ENCODE measurements at places on chromosomes 6 and 20. TPM values are rescaled to one million over a fixed set of nuclear protein-coding genes. Genes with fewer than 3 reads are reported as not detected.

DNA sequence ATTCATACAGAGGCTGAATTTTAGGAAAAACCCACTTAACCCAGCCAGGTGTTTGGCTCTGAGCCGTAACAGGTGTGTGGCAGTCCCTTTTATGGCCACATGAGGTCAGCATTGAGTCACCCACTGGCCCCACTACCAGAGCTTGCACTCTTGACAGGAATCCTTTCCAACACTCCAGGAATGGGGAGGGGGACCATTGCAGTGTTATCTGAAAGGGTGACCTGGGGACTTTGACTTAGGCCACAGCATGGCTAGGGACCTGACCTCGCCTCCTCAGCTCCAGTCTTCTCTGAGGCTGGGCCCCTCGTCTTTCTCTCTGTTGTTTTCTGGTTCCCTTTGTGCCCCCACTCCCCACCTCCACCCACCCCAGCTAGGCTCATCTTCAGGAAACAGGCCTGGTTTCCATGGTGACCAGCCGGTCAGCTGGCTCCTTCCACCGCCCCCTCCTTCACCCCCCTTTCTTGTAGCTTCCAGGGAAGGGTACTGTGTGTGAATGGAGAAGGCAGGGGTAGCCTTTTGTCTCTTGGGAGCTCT is 2.1 kb upstream of the TMEM151B start:
- DNase-seq: peak; percentile 53

- DNase-seq: no peak
Observed at GRCh38 chr6:128666405-128666804, 146.0 kb upstream of the PTPRK start.

Gene SMOC2
- 29.6 TPM for total RNA-seq

Gene TREML2
- 0.39 TPM for total RNA-seq

DNA sequence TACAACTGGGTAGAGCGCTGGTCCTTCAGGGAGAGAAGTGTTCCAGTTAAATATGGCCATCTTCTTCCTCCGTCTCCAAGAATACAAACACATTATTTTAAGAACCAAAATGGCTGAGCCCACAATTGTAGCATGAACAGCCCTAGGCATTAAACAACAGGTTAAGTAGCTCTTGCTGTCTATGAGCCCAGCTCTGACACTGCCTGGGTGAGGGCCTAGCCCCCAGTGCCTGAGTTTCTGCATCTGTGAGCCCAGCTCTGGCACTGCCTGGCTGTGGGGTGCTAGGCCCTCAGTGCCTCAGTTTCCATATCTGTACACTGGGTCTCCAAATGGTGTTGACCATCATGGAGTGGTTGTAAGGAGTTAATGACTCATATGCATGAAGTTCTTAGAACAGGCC is 24.8 kb upstream of the DACT2 start:
- no peak for DNase-seq

- DNase-seq: no peak
Observed at GRCh38 chr20:1473246-1474220, 6.9 kb upstream of the NSFL1C start.

DNA sequence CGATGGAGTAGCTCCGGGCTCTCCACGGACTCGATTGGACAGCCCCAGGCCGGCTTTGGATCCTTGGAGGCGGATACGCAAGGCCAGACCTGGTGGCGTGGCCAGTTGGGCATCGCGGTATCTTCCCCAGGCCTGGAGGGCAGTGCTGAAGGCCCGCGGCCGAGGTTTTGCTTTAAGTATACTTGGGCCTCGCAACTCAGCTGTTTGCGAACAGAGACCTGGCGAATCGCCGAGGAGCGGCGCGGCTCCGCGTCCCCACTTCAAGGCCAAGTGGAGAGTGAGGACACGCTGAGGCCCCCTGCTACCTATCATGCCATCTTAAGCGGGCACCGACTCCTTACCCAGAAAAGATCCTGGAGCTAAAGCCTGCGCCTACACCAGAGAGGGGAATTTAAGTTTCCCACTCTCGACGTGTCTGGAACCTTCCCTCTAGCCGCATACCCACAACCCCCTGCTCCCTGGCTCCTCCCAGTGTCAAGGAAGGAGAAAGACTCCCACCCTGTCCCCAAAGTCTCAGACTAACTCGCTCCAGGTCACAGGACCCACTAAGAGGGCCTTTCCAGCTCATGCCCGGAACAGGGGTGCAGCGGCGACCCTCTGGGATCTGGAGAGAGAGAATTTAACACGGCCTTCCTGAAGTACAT is 4.1 kb downstream of the LINC00237 start:
- DNase-seq: no peak

- DNase-seq: no peak
Observed at GRCh38 chr6:6565488-6565887, 23.0 kb upstream of the LY86 start.

DNA sequence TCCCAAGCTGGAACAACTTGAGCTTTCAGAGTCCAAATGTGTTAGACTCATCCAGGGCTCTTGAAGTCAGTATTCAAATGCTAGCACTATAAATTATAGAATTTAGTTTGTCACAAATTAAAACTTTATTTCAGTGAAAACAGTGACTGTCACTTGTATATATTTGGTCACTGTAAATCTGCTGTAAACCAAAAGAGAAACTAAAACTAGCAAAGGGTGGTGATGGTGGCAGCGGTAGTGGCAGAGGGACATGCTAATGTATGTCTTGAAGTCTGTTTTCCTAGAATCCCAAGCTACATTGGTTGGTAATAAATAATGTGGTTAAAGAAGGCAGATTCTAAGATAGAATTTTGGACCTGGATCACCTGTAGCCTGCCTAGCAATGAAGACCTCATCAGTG is 140.4 kb upstream of the CENPW start:
- DNase-seq: no peak

Gene TAAR5
- total RNA-seq: not detected

DNA sequence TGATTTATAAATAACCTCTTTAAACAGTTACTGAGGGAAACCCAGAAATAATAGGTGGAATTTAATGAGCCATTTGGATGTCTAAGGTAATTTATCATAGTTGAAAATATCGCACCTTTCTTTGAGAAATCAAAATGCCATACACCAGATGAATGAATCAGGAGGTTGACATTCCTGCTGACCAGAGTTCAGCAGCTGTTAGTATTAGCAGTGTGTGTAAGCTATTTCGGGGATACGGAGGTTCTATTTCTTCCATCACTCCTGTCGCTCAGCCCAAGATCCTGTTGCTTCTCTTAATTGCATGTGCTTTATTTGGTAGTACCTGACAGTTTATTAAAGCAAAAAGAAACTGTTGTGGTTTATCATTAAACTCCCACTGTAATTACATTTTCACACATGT is 67.1 kb downstream of the HDGFL1 start:
- DNase-seq: no peak

- DNase-seq: no peak
Observed at GRCh38 chr20:45510242-45510862, 5.1 kb downstream of the SPINT3 start.

Gene GABRR1
- total RNA-seq: 0.20 TPM

- DNase-seq: peak; percentile 11
Observed at GRCh38 chr6:157761331-157761921, 61.6 kb upstream of the SNX9 start.

DNA sequence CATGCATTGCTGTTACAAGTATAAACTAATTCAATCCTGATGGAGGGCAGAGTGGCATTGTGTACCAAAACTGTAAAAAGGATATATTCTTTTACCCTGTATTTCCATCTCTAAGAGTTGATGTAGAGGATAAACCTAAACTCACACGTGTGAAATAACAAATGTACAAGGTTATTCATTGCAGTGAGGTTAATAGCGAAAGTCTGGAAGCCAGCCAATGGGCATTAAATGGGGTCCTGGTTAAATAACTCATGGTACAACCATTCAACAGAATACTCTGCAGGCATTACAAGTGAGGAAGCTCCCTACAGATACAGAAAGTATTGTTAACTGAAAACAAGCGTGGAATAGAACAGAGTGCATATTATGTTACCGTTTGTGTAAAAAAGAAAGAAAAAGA is 56.9 kb downstream of the BCAS1 start:
- DNase-seq: no peak

DNA sequence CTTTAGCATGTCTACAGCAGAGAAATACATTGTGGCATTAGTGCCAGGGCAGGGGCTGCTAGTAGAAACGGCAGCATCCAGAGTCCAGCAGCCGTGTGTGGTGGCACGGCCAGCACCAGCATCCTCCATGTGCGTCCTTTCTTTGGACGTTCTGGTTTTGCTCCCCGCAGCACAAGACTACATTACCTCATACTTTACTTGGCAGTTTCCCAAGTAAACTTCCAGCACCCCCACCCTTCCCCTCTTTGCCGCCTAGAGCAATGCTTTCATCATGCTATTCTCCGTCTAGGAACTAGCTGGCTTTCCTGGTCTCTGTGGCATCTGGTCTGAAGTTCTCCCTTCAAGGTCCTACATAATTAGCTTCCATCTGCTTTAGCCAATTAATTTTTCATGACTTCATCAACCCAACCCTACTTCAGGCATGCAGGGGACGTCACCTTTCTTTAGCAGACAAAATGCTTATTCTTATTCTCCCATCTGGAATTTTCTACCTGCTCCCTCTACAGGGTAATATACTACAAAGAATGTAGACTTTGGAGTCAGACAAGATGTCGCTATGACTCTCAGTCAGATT is 67.6 kb downstream of the BLOC1S5 start:
- DNase-seq: peak; percentile 35

Gene WFDC5
- total RNA-seq: 5.2 TPM

GRCh38 chr6:101380897-101381630 is 12.4 kb upstream of the GRIK2 start:
- no peak for DNase-seq

Gene GNAS-AS1
- 1.3 TPM for total RNA-seq

Gene FKBP1C
- total RNA-seq: not detected

Gene ZNF133
- 20.4 TPM for total RNA-seq

Gene DNMT3B
- total RNA-seq: 2.5 TPM

DNA sequence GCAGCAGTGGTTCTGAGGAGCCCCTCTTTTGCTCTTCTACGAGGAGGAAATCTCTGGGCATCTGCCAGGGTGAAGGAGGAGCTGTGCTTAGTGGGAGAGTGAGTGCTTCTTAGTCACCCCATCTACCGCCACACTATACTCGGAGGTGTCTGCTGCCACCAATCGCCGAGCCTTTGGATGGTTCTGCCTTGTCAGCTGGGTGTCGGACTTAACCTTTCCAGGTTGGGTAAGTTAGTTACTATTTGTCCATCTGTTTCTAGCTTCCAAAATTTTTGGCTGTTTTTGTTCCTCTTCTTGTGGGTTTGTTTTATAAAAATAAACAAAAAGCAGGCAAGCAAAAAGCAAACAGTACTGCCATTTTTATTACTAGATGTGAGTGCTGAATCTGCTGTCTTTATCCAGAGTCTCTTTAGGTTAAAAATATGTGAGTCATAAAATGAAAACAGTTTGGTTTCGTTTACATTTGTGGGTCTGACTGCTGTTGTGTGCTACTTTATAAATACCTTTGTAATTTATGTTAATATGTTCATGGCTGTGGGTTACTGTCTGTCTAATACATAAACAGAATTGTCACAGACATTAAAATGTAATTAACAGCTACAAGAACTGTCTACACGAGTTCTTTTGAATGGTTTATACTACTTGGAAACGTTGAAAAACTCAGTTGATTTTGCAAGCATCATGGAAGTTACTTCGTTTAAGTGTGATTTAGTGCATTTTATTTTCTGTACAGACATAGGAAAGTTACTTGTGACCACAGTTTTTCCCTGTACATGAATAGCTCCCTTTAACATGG is 89.2 kb downstream of the ARID1B start:
- DNase-seq: no peak

DNA sequence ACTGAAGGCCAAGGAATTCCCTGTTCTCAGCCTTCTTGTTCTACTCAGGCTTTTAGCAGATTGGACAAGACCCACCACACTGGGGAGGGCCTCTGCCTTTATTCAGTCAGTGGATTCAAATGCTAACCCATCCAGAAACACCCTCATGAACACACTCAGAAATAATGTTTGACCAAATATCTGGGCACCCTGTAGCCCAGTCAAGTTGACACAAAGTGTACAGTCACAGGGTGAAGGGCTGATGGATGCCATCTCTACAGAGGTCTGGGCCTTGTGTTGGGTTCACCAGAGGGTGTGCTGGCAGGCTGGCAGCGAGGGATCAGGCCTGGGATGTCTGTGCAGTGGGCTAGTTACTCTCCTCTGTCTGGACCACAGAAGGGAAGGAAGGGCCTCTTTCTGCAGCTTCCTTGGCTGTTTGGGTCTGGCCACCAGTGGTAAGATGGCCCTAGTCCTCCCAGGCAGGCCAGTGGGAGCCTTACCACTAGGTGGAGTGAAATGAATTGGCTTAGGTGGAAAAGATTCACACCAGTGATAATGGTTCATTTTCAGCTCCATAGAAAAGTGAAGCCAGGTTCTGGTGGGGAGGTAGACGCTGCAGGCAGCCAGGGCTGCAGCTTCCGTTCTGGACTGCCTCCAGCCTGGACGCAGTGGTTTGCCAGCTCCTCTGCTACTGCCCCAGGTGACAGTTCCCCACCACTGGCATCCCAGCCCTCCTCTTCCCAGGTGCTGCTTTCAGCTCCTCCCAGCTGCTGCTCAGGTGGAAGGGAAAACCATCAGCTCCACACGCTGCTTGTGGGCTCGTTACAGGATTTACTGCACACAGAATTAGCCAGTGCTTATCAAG is 9.2 kb downstream of the TUBB2A start:
- DNase-seq: no peak

DNA sequence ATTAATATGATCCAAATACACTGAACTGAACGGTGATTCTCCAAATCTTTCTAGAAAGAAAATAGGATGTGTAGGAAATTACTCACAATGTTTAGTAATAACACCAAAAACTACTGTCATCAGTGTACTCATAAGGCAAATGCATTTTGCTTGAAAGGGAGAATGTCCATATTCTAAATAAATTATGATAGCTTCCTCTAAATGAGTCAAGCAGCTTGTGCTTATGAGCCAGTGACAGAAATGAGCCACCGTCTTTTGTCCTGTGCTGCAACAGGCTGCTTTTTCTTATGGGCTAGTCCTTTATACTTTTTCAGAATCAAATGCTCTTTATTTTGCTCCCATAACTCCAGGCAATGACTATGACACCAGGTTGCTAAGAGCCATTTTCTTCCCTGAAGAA is 4.5 kb upstream of the ZNF451 start:
- DNase-seq: no peak

Gene OSBPL2
- total RNA-seq: 39.0 TPM

DNA sequence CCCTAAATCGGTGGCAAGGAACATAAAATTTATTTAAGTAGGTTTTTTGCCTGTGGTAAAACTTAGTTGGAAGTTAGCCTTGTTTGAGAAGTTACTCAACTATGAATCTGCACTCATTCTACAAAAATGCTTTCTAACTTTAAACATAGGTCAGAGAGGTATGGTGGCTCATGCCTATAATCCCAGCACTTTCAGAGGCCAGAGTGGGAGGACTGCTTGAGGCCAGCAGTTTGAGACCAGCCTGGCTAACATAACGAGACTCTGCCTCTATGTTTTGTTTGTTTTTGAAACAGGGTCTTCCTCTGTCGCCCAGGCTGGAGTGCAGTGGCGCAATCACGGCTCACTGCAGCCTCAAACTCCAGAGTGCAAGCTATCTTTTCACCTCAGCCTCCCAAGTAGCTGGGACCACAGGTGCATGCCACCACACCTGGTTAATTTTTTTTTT is 16.2 kb downstream of the USP49 start:
- DNase-seq: no peak

Gene DSTN
- total RNA-seq: 140 TPM
